ENCODE measurements at places on chromosomes 3 and 15. TPM values are rescaled to one million over a fixed set of nuclear protein-coding genes. Genes with fewer than 3 reads are reported as not detected.

Gene FBXO40
- total RNA-seq = not detected

Gene CELSR3
- total RNA-seq = 2.0 TPM

DNA sequence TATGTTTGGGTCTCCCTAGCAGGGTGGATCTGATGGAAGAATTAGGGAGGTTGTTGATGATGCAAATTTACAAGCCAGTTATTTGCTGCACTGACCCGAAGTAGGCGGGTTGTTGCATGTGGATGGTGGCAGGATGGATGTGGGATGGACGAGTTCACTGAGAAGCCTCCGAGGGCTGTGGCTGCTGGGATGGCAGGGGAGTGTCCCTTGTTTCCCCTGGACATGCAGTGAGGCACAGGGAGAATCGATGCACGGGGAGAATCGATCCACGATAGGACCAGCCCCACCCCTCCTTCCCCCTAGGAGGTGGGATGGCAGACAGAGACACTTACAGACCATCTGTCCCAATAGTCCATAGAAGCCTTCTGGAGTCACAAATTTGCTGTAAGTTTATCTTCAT is 31.0 kb upstream of the KLF13 start:
- DNase-seq = peak; percentile 6

- no peak for DNase-seq
Measured at GRCh38 chr3:46953234-46954010, 23.1 kb downstream of the CCDC12 start.

- no peak for DNase-seq
Measured at GRCh38 chr3:155714295-155714718, 30.6 kb downstream of the PLCH1 start.

DNA sequence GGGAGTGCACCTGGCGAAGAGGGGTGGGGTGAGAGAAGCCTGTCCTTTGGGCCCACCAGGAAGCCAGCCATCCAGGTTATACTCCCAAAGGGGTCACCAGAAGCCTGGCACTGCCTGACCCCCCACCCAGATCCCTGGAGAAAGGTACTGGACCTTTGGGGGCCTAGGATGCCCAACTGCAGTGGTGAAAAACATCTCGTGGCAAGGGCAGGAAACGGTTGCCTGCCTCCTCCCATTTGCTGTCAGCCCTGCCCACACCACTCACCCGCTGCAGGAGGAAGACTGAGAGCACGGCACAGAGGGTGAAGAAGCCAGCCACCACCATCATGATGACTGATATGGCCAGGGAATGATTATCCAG is 2.2 kb upstream of the ULK3 start:
- no peak for DNase-seq

DNA sequence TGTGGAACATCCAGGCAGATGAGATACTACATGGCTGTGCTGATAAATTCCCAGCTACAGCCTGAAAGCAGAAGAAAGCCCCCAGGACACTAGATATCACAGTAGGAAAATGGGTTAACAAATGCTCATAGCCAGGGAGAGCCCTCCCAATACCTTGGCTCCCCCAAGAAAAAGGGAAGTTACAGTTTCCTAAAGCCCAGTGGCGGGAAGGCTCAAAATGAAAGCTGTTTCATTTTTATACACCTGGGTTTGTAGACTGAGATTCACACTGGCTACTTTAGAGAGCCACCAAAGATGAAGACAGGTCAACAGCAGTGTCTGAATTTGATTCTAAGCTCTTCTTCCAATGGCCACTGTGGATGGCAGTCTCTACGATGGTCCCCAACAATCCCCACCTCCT is 55.0 kb upstream of the TOPAZ1 start:
- DNase-seq = no peak

Measured in kidney (tissue), 22 donors.